ENCODE measurements at places on chromosomes 3 and 15. TPM values are rescaled to one million over a fixed set of nuclear protein-coding genes. Genes with fewer than 3 reads are reported as not detected.

- H3K4me3 ChIP-seq = no peak overlapping the region
- no peaks in the 10 kb centered on the region for H3K4me1 ChIP-seq
- H3K36me3 ChIP-seq = no peaks in the 10 kb centered on the region
Measured at GRCh38 chr3:65004306-65004705, 316.5 kb upstream of the ADAMTS9 start.

DNA sequence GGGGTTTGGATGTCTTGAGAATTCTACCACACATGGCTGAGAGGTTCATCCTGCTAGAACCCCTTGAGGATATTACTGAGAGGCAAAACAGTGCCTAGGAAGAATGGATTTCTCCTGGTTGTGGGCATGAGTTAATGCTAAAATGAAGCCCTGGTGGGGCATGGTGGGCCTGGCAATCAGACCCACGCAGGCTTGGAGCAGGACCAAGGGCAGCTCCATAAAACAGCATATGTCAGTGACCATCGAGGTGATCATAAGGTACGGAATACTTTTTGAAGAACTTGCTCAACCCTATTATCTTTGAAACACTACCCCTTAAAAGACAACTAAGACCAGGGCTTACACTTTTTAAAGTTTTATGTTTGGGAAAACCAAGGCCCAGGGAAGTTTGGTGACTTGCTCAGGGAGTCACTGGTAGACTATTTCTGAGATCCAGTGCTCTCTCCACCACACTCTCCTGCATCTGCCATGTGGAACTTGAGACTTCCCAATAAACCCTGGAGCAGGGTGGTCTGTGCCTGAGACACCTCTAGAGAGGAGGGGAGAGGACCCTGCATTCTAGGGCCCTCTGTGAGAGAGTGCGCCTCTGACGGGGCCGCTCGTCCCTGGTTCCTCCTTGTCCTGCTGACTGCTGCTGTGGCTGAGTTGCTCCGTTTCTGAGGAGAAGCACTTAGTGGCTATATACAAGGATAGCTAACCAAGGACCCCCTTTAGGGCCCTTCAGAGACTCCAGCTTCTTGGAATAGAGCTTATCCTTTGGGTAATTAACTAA, 28.0 kb upstream of the TIMP4 start:
- peaks cover 2% of the 10 kb centered on the region for H3K4me1 ChIP-seq
- peak; percentile 66 for DNase-seq
- H3K36me3 ChIP-seq = no peaks in the 10 kb centered on the region
- H3K27me3 ChIP-seq = no peaks in the 10 kb centered on the region
- H3K27ac ChIP-seq = peak overlapping the region; percentile 23

Gene MNS1
- total RNA-seq = 2.1 TPM

DNA sequence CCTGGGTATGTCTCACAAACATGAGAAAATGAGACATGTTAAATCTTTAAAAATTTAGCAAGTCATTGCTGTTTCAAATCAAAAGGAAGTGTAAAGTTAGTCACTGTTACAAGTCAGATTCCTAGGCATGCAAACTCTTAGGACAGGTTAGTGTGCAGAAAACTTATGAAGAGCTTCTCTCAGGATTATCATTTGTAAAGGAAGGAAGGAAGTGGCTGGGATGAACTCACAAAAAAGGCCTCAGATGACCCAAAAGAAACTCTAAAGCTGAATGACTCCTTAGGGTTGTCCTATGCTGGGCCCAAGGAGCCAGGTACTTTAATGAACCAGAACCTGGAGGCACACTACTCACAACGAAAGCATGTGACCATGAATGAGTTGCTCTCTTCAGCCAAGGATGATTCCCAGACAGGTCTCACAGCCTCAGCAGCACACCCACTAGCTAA, 25.0 kb downstream of the MSL2 start:
- H3K36me3 ChIP-seq = no peaks in the 10 kb centered on the region
- peaks cover 3% of the 10 kb centered on the region for H3K4me1 ChIP-seq
- H3K27ac ChIP-seq = no peak overlapping the region
- H3K27me3 ChIP-seq = no peaks in the 10 kb centered on the region
- H3K4me3 ChIP-seq = no peak overlapping the region
- no peak for DNase-seq

DNA sequence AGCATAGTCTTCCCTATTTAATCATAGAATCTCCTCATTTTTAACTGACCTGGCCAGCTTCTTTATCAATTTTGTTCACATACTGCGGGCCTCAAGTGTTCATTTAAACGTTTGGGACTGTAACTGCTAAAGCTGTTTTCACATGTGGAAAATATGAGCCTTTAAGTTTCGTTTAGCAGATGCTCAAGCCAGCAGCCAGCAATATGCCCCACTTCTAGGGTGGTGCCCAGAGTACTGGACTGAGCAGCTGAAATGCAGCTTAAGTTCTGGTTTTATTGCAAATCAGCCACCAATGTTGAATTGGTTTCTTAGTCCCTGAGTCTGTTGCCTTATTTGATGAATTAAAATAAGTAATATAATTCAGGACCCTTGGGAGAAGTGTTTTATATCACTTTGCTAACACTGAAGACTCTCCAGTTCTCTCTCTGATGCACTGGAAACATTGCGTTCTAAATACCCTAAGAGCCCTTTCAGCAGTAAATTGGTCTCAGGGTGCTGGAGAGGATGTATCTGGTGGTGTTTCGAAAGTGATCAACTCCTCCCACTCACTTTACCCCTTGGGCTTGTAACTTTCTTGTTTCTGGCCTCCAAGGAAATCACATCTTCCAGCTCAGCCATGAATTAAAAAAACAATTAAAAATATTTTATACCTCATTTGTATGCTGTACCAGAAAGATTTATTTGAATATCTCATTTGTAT, 61.7 kb downstream of the B3GALNT1 start:
- H3K27ac ChIP-seq = no peak overlapping the region
- H3K27me3 ChIP-seq = no peaks in the 10 kb centered on the region
- no peaks in the 10 kb centered on the region for H3K36me3 ChIP-seq
- H3K4me1 ChIP-seq = no peaks in the 10 kb centered on the region
- H3K4me3 ChIP-seq = no peak overlapping the region

Gene CDHR4
- total RNA-seq = 1.1 TPM

- H3K4me1 ChIP-seq = peaks cover 3% of the 10 kb centered on the region
- no peak overlapping the region for H3K4me3 ChIP-seq
- no peaks in the 10 kb centered on the region for H3K27me3 ChIP-seq
- no peak overlapping the region for H3K27ac ChIP-seq
- no peaks in the 10 kb centered on the region for H3K36me3 ChIP-seq
Measured at GRCh38 chr3:151625086-151625485, 108.6 kb upstream of the AADACL2 start.

GRCh38 chr3:64983583-64984359, 296.0 kb upstream of the ADAMTS9 start:
- no peaks in the 10 kb centered on the region for H3K36me3 ChIP-seq
- H3K27ac ChIP-seq = no peak overlapping the region
- H3K4me1 ChIP-seq = no peaks in the 10 kb centered on the region

- H3K36me3 ChIP-seq = no peaks in the 10 kb centered on the region
- H3K4me3 ChIP-seq = no peak overlapping the region
- H3K27me3 ChIP-seq = no peaks in the 10 kb centered on the region
Measured at GRCh38 chr15:68554721-68555678, 23.8 kb upstream of the CORO2B start.

DNA sequence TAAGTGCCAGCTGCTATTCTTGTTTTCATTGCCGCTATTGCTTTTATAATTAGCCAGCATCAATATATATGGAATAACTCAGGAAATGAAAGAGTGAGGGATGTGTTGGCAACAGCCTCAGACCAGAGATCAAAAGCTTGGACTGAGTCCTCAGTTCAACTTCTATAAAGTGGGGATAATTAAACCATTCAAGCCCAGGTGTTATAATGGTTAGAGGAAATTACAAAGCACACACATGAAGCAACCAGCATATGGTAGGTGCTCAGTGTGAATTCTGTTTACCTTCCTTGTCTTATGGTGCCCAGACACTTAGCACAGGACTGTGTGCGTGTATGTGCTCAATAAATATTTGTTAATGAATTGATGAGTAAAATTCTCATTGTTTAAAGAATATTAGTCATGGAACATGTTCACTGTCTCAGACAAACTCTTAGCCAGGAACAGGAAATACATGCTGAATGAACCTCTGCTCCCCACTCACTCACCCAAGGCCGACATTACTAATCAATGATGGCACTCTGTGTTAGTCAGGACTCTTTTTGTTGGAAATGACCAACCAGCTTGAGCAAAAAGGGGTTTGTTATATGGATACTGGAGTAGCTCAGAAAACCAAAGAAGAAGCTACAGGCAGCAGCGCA, 16.7 kb upstream of the CCDC174 start:
- H3K4me3 ChIP-seq = no peak overlapping the region
- no peaks in the 10 kb centered on the region for H3K27me3 ChIP-seq
- H3K36me3 ChIP-seq = no peaks in the 10 kb centered on the region

DNA sequence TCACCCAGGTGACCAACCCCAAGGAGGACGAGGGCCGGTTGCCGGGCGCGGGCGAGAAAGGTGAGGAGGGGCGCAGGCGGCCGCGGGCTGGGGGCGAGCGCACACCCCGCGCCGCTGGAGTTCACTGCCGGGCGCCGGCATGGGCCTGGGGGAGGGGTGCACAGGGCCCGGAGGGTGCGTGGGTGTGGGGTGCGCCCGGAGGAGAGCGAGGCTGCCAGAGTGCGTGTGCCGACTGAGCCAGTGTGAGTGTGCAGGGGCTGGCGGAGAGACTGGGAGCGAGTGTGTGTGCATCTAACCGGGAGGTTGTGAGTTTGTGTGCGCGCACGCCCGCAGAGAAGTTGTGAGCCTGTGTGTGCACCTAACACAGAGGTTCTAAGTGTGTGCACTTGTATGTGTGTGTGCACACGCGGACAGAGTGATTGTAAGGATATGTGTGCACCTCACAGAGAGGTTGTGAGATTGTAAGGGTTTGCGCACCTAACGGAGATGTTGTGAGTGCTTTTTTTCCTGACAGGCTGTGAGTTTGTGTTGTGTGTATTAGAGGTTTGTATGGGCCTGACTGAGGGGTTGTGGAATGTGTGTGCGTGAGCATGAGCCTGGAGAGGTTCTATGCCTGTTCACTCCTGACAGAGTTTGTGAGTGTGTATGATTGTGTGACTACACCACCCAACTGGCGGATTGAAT, 681 bp downstream of the CTDSPL start:
- peak; percentile 89 for DNase-seq
- peak overlapping the region; percentile 61 for H3K27ac ChIP-seq
- H3K4me1 ChIP-seq = no peaks in the 10 kb centered on the region
- peak overlapping the region; percentile 86 for H3K4me3 ChIP-seq

- H3K27me3 ChIP-seq = no peaks in the 10 kb centered on the region
- peaks cover 2% of the 10 kb centered on the region for H3K4me1 ChIP-seq
- H3K4me3 ChIP-seq = no peak overlapping the region
- DNase-seq = no peak
- no peak overlapping the region for H3K27ac ChIP-seq
- H3K36me3 ChIP-seq = no peaks in the 10 kb centered on the region
Measured at GRCh38 chr3:179672918-179673317, 20.1 kb downstream of the USP13 start.

DNA sequence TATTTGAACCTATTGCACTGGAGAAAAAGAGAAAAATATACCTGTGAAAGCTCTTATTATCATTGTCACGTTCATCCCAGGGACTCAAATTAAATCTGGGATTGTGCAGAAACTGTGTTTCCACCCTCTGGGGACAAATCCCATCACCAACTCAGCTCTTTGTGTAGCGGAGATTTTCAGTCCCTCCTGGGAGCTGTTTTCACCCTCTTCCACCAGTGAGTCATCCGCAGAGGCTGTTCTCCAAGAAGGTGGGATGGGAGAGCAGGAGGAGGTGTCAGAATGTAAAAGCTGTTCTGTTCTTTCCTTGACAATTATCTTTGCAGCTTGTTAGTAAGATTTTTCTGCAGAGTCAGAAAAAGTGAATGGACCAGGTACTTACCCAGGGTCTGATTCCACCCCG, 28.0 kb downstream of the SV2B start:
- no peak overlapping the region for H3K27ac ChIP-seq
- no peaks in the 10 kb centered on the region for H3K36me3 ChIP-seq
- H3K4me1 ChIP-seq = no peaks in the 10 kb centered on the region
- no peak for DNase-seq
- no peaks in the 10 kb centered on the region for H3K27me3 ChIP-seq

GRCh38 chr3:10757821-10758130, 58.3 kb upstream of the SLC6A11 start:
- H3K27ac ChIP-seq = no peak overlapping the region
- no peak for DNase-seq
- H3K27me3 ChIP-seq = no peaks in the 10 kb centered on the region
- no peak overlapping the region for H3K4me3 ChIP-seq

Gene MYL3
- total RNA-seq = 1.8 TPM

- peak overlapping the region; percentile 15 for H3K27ac ChIP-seq
- H3K36me3 ChIP-seq = no peaks in the 10 kb centered on the region
- no peaks in the 10 kb centered on the region for H3K27me3 ChIP-seq
Measured at GRCh38 chr15:76310475-76311099, 682 bp downstream of the ETFA start.

GRCh38 chr15:77440378-77440999, 19.8 kb downstream of the HMG20A start:
- no peak for DNase-seq
- H3K4me1 ChIP-seq = no peaks in the 10 kb centered on the region
- H3K36me3 ChIP-seq = no peaks in the 10 kb centered on the region
- H3K4me3 ChIP-seq = no peak overlapping the region

Gene GUCA1C
- total RNA-seq = not detected

Data from aorta (tissue), 5 donors.